ENCODE measurements at places on chromosomes 12 and 14.

DNA sequence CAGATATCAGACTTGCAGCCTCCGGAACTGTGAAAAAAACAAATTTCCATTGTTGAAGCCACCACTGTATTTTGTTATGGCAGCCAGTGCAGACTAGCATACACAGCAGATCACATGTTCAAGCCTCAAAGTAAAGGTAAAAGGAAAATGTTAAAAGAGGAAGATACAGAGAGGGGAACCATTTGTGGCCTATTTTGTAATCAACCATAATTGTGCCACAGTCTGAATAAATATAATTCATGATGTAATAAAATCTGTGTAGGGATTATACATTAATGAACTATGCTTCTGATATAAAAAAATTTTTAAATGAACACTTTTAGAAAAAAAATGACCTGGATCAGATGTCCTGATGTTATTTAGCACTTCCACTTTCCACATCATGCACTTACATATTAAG, 79.6 kb downstream of the SLC16A7 start:
- DNase-seq = no peak

DNA sequence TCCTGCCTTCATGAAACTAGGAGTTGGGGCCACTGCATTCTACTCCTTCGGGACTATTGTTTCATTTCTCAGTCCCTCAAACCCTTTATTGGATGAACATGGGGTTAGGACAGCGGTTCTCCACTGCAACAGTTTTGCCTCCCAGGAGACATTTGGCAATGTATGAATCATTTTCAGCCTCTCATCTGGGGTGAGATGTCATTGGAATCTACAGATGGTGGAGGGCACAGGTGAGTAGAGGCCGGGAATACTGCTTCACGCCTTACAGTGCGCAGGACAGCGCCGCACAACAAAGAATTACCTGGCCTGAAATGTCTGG, 649 bp upstream of the GNPNAT1 start:
- no peak for DNase-seq

DNA sequence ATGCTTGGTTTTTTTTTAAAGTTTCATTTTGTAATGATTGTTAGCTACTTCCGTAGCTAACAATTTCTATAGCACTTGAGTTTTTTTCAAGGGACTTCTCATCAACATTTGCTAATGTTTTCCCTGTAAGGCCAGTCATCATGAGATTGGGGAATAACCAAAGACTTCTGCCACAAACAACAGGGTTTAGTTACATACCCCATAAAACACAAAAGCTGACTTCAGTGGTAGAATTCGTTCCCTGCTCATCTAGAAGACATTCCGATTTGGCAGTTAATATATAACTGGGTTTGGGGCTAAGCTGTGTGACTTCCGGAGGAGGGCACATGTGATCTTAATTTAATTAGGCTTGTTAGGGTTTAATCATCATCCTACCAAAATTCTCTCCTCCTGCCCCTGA, 22.9 kb downstream of the EGLN3 start:
- no peak for DNase-seq

DNA sequence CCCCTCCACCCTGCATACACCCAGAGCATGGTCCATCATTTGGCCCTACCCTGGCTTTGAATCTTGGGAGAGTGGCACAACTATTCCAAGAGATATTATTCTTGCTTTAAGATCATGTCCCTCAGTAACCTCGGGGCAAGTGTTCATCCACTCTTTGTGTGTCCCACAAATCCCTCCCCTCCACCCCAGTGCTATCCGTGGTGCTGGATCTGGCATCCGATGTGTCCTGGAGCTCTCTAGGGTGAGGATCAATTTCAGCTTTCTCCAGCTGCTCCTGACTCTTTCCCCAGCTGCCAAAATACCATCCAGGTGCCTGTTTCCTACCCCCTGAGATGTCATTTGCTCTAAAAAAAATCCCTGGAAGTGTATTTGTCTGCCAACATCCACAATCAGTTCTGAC, 64.8 kb upstream of the CMKLR1 start:
- DNase-seq = no peak

DNA sequence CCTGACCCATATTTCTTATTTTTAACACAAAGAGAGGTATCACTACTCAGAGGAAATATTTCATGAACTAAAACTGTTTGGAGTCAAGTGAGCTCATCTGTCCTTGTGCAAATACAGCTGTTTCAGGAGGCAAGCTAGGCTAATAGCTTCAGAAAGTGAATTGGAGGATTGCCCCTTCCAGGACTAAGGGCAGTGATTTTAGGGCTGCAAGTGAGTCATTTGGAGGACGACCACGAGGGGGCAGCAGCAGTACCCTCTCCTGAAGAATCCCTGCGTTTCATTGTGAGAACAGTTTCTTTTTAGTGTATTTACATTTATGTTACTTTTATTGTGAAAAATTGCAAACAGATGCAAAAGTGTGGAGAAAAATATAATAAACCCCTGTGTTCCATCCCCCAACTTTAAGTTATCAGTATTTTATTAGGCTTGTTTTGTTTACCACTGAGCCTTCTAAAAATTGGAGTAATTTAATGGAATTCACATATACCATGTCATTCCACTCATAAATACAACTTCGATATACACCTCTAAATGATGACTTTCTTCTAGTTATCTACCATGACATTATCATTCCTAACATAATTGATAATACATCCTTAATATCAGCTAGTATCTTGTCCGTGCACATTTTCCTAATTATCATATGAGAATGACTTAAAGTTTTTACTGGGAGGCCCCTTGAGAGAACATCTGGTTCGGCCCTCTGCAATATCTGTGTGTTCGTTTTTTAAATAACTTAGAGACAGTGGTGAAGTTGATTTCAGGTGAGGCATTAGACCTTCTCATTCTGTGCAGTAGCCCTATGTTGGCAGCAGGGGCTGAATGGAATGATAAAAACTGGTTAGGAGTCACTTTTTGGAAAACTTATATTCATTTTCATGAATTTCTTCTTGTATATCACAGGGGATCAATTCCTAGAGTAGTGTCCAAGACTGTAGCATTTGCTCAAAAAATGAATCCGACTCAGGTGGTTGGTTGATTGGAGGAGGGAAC, 13.7 kb downstream of the FOXJ2 start:
- DNase-seq = peak; percentile 25

DNA sequence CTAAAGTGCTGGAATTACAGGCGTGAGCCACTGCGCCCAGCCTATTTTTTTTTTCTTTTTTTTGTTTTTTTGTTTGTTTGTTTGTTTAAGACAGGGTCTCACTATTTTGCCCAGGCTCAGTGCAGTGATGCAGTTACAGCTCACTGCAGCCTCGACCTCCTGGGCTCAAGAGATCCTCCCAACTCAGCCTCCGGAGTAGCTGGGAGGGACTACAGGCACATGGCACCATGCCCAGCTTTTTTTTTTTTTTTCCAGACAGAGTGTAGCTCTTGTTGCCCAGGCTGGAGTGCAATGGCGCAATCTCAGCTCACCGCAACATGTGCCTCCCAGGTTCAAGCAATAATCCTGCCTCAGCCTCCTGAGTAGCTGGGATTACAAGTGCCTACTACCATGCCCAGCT, 5.8 kb upstream of the ITFG2 start:
- DNase-seq = no peak

- DNase-seq = peak; percentile 3
These were observed 82.5 kb upstream of the EVL start for GRCh38 chr14:99982537-99983250.

DNA sequence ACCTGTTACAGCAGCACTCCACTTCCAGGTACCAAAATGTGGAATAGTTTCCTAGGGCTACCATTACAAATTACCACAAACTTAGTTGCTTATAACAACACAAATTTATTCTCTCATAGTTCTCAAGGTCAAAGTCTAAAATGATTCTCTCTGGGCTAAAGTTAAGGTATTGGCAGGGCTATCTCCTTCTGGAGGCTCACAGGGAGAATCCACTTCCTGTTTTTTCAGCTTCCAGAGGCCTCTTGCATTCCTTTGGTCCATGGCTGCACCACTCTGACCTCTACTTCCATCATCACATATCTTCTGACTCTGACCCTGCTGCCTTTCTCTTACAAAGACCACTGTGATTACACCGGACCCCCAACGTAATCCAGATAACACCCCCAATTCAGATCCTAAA, 2.9 kb upstream of the GARIN6 start:
- no peak for DNase-seq

GRCh38 chr14:71113376-71113775, 206.1 kb downstream of the PCNX1 start:
- DNase-seq = no peak

DNA sequence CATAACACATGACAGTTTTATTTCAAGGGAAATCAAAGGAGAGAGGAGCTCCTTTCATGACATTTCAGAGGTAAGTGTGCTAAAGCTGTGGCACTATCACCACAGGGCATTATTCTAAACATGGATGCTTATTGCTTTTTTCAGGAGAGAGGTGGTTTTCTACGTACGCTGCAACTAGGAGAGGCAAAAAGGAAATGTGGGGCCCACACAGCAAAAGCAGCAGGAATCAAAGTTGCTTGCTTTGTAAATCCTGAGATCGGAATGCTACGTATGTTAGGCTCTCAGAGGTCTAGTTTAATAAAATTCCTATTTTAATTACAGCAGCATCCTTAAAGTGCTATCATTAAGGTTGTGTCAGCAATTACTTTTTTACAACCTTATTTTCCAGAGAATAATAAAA, 55.0 kb upstream of the GRIP1 start:
- DNase-seq = no peak

GRCh38 chr12:1915082-1915968, 3.1 kb downstream of the CACNA2D4 start:
- DNase-seq = no peak

GRCh38 chr12:25884920-25885234, 73.6 kb upstream of the RASSF8 start:
- no peak for DNase-seq

DNA sequence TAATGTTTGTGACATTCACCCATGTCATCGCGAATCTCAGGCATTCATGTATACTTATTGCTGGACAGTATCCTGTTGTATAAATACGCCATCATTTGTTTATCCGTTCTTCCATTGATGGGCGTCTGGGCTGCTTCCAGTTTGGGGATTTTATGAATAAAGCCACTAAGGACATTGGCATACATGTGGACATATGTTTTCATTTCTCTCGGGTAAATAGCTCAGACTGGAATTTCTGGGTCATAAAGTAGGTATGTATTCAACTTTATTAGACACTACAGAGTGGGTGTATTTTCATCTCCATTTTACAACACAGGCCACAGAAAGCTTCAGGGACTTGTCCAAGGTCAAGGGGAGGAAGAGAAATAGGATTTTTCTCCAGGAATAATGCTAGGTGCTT, 48.9 kb downstream of the HRK start:
- no peak for DNase-seq

- no peak for DNase-seq
These were observed 121.4 kb upstream of the HIF1A start for GRCh38 chr14:61573748-61574513.

DNA sequence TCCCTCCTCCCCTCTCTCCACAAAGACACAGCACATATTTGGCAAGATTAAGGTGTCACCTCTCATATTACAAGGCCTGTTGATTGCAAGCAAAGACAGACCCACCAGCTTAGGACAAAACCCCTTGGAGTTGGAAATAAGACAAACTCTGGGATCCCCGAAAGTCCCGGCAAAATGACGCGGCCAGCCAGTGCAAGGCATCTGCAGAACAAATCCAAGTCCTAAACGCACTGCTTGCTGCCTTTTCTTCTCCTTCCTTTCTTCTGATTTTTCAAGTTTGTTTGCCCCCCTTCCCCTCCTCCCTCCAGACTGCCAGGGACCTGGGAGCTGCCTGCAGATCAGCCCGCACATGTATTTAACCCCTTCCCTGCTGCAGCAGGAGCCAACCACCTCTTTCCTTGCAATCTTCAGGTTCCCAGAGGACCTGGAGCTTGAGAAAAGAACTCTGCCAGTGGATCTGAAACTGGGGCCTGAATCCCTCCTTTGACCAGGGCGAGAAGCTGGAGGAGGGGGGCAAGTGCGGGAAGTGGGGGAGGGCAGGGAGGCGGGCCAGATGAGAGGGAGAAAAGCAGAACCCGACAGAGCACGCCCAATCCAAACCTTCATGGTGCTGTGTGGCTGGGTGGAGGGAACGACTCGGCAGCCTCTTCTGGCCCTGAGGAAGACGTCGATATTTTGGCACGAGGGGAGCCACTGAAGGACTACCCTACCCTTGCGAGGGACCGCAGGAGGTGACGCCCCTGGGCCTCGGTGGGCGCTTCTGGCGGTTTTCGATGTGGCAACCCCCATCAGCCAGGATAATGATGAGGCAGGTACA, 2.0 kb upstream of the NTF3 start:
- no peak for DNase-seq

GRCh38 chr14:56199982-56200577, 81.9 kb downstream of the PELI2 start:
- no peak for DNase-seq

DNA sequence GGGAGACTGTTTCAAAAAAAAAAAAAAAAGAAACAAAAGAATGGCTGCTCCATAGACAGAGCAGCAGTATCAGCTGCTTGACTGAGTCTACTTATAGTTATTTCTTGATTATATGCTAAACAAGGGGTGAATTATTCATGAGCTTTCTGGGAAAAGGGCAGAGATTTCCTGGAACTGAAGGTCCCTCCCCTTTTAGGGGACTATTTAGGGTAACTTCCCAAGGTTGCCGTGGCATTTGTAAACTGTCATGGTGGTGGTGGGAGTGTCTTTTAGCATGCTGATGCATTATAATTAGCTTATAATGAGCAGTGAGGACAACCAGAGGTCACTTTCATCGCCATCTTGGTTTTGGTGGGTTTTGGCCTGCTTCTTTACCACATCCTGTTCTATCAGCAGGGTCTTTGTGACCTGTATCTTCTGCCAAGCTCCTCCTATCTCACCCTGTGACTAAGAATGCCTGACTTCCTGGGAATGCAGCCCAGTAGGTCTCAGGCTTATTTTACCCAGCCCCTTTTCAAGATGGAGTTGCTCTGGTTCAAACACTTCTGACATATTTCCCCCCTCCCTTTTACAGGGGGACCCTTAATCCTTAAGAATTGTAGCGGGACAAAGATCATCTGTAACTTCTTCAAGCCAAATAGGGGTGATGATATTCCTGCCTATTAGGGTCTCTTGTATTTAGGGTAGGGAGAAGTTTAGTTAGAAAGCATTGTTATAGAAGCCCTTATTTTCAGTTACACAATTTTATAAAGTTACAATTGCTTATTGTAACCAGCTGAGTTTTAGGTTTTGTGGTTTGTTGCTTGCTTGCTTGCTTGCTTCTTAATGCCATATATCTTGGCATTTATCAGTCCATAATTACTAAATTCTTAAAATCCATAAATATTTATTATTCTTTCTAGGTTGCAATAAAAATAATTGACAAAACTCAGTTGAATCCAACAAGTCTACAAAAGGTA, 42.5 kb downstream of the MARK3 start:
- no peak for DNase-seq

GRCh38 chr14:21748869-21749303, 75.3 kb upstream of the OR4E1 start:
- peak; percentile 44 for DNase-seq

GRCh38 chr12:113297621-113298471, 37.1 kb downstream of the SLC8B1 start:
- peak; percentile 53 for DNase-seq

DNA sequence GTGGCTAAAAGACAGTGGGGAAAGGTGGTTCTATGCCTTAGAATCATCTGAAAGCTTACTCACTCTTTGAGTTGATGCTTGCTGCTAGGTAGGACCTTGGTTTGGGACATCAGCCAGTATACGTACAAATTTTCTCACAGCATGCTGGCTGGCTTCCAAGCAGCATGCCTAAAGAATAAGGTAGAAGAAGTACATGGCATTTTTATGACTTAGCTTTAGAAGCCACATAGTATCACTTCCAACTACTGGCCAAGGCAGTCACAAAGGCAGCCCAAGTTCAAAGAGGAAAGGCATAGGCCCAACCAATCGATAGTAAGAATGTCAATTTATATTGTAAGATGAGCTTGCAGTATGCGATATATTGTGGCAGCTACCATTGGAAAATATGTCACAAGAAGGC, 284.2 kb upstream of the CAND1 start:
- DNase-seq = peak; percentile 45
